Hair follicle dermal papilla cell (primary cell): ENCODE measurements at places on chromosomes 6 and 20. TPM values are rescaled to one million over a fixed set of nuclear protein-coding genes. Genes with fewer than 3 reads are reported as not detected.

SCRT2 gene
- total RNA-seq: not detected in 2 replicates

POPDC3 gene
- 46.9 and 50.3 TPM in 2 replicates for total RNA-seq

PRSS35 gene
- 0.81 and 1.3 TPM in 2 replicates for total RNA-seq

SYNGAP1 gene
- total RNA-seq: 6.1 and 8.8 TPM in 2 replicates

VNN1 gene
- total RNA-seq: 0.49 TPM in 1 of 2 replicates, not detected in the other
